GM23338 (cell line): ENCODE measurements at places on chromosomes 1 and 21.

DNA sequence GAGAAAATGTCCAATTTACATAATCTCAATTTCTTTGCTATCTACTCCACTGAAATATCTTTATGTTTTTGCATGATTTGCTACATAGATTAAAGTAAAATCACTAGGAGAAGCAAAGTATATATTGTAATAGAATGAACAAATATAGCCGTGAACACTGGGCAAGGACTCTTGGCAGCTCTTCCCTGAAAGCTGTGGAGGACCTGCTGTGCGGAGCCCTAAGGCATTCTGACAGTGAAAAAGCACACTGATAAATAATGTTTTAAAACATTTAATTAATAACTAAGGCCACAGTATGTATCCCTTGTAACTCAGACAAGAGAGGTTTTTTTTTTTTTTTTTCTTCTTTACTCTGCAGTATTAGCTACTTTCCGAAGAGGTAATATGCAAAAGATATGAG, 256.1 kb upstream of the DPYD start:
- DNase-seq: no peak

DNA sequence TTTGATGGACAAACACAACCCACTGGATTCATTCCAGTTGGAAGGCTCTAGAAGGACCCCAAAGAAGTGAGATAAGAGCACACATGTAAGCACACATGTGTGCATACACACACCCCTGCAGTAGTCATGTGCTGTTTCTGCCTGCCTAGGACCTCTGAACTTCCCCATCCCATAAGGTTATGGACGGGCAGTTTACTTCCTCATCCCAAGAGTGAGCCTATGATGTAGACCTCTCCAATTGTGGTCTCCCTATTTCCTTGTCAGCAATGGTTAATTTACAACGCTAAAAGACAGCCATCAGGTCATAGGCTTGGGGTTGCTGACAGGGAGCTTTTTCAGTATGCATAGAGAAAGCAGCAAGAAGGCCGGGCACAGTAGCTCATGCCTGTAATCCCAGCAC, 15.4 kb upstream of the ADAR start:
- no peak for DNase-seq

GRCh38 chr21:26933448-26933847, 33.4 kb downstream of the ADAMTS5 start:
- DNase-seq: no peak

DNA sequence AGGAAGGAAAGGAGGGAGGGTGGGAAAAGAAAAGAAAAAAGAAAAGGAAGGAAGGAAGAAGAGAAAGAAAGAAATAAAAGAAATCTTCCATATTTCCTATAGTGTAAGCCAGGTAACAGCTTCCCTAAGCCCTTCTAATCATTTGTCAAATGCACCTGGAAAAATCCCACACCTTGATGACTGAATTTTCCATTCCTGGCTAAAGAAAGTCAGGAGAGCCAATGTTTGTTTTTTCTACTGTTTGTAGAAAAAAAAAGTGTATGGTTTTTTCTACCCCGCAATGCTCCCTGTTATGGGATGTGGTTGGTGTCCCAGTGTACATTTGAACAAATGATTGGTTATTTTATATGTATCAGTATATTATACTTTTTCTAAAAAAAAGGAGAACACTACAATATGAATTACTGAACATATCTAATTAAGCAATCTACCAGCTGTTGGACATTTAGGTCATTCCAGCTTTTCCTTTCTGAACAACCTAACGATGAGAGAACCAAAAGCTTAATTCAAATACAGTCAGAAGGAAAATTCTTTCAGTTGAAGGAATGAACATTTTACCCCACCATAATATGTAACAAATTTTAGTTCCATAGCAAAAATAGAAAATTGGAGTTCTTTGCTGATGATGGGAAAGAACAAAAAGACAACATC, 355.0 kb downstream of the SETD4 start:
- DNase-seq: no peak

DNA sequence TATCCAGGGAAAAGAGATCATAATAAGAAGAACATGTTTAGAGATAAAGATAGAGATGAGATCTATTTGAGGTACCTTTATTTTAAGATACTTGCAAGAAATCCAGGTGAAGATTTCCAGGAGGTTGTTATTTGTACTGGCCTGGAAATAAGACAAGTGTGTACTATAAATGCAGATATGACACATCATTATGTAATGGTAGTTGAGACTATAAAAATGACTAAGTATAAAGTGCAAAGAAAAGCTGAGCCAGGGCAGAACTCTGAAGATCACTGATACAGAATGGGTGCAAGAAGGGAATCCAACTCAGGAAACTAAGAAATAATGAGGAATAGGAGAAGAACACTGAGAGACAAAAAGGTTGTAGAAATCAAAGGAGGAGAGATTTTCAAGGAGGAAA, 378.2 kb upstream of the PBX1 start:
- no peak for DNase-seq

- DNase-seq: no peak
These were observed 47.9 kb downstream of the COLGALT2 start for GRCh38 chr1:183989604-183990003.

GRCh38 chr1:55913565-55913964, 665.8 kb downstream of the PLPP3 start:
- no peak for DNase-seq

- DNase-seq: no peak
These were observed 395.4 kb downstream of the RRAGC start for GRCh38 chr1:38464071-38464661.

GRCh38 chr1:168476588-168477385, 67.0 kb downstream of the XCL2 start:
- peak; percentile 32 for DNase-seq

DNA sequence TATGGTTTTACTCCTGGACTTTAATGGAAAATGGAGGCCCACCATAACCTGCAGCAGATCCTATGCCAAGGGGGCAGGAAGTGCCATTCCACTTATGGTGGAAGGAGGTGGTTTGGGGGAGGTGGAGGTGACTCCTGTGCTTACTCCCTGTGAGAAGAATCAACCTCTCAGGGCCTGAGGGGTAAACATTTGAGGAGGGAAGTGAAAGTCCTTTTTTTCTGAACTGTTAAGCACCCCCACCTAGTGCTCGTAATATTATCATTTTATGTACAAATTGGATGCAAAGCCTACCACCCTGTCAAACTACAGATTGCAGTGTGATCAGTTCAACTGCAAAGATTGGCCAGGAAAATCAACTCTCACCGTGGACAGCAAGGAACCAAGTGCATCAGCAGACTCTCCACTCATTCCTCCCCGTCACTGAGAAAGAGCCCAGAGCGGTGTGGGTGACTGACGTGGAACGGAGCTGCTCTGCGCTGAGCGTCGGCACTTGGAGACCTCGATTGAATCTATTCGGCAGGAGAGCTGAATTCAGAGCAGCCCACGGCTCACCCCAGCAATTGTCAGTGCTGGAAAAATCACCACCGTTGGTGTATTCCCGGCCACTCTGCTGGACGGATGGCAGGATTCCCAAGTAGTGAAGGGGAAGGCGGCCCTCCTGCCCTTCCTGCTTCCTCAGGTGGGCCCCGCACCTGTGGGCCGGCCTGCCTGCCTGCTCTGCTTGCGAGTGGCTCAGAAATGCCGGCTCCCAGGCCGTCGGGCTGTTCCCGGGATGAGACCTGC, 46.8 kb upstream of the COX20 start:
- DNase-seq: peak; percentile 37

DNA sequence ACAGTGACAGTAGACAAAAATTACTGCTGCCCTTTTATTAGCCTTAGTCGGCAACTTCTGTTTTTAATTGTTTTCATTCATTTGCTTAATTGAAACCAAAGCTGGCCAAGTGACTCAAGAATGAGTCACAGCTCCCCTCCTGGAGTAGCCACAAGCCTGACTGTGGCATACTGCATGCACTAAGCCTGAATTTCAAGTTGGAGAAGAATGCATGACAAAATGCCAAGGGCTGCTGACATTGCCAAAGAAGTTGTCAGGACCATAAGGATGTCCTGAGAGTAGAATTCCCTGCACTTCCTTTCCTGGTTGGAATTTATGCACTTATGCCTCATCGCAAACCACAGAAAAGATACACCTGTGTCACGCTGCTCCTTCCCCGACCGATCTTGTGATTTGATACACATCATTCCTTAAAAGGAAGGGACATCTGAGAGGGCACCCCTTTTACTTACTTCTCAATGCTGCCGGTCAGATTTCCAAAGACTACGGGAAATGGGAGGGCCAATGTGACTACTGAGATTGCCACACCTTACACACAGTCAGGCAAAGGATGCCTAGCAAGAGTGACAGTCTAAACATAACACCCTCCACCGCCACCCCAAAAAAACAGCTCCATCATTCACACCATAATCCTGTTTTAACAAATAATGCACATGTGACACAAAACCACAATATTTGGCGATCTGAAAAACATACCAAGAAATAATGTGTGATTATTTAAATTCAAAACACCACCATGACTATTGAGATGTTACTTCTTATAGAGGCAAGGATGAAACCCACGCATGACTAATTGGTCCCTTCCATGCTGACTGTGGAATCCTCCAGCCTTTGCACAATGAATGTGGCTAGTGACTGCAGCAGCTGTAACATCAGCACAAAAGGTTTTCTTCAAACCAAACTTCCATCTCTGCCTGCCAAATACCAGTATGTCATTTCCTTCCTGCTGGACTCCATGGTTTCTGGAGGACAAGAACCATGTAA, 28.2 kb downstream of the VAV3 start:
- DNase-seq: peak; percentile 78

DNA sequence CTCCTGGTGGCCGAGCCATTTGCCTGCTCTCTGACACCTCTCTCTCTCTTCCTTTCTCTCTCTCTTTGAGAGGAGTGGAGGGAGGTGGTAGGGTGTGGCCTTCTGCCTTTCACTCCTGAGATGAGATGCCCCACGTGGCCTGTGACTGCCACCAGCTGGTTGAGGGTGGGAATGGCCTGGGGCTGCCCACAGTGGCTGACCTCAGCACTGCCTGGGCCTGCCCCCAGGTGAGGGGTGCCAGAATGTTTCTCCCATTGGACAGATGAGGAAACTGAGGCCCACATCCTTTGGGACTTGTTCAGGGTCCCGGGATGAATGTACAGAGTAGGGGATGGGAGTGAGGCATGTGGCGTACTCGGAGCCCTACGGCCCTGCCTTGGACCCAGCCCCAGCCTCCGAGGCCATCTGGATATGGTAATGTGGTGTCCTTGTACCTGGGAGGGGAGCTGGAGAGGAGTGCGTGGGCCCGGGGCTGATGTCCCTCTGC, 12.7 kb upstream of the C1orf167 start:
- DNase-seq: peak; percentile 74

DNA sequence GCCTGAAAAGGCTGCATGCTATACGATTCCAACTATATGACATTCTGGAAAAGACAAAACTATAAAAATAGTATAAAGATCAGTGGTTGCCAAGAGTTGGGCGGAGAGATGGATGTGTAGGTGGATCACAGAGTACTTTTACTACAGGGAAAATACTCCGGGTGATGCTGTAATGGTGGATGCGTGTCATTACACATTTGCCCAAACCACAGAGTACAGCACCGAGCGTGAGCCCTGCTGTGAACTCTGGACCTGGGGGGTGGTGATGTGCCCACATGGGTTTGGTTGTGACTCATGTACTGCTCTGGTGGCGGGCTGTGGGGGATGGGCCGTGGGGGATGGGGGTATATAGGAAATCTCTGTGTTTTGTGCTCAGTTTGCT, 162.7 kb upstream of the COL6A1 start:
- no peak for DNase-seq

DNA sequence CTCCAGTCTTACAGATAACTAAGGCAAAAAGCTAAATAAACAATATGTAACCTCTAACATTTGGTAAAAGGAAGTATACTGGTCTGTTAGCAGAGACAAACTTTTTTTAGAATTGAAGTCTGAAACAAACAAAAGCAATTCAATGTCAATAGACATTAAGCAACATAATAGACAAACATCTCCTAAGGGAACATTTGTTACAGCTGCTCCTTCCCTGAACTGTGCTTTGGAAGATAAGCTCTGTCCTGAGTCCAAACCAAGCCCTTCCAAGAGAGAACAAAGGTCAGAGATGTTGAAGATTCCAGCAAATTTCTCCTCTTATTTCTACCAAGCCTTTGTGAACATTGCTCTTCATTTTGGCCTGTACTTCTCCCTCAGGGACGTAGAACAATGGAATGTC, 25.3 kb downstream of the FMO2 start:
- no peak for DNase-seq

- DNase-seq: no peak
These were observed 90.7 kb downstream of the SCCPDH start for GRCh38 chr1:246814890-246815289.

GRCh38 chr1:226548256-226549093, at the start of gene STUM:
Gene STUM (plus strand): TSS chr1:226548764. CDS start chr1:226548905, 141 bp downstream.
- peak; percentile 68 for DNase-seq

- peak; percentile 89 for DNase-seq
These were observed 58.4 kb upstream of the CXADR start for GRCh38 chr21:17454315-17455027.

- no peak for DNase-seq
These were observed 8.2 kb upstream of the PIGK start for GRCh38 chr1:77227381-77227780.

GRCh38 chr1:31587720-31588423, 11.6 kb downstream of the TINAGL1 start:
- peak; percentile 94 for DNase-seq

GRCh38 chr1:25933479-25934365, 27.5 kb upstream of the STMN1 start:
- DNase-seq: no peak

DNA sequence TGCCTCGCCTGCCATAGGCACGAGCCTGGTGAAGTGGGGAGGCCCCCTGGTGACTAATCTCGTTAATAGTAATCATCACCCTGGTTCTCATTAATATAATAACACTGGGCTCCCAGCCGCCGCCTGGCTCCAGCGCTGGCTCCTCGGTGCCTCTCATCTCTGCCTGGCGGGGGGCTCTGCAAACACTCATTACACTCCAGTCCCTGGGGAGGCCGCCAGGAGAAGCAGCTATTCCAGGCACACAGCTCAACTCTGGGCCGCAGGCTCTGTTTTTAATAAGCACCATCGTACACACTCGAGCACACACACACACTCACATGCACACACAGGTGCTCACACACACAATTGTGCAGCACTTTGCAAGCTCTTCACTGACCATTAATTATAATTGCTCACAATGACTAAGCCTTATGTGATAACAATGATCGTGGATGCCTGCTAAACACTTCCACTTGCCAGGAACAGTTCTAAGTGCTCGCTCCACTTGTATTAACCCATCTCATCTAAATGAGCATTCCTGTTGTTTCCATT, 52.2 kb downstream of the SDC3 start:
- DNase-seq: peak; percentile 44
